ENCODE measurements at places on chromosomes 3 and 15.

DNA sequence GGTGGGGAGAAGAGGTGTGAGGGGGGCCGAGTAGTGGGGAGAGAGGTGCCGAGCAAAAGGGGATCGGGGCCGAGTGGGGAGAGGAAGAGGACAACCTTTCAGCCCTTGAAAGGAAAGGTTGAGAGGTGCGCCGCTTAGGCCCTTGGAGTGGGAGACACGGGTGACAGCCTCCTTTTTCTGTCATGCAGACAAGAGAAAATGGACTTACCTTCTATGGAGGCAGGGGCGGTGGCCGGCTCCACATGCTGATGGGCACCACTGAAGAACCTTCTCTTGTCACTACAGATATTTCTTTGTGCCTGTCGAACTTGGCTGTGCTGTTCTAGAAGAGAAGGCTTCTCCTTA lies 421 bp downstream of the KLHL18 start:
- DNase-seq, result no peak

DNA sequence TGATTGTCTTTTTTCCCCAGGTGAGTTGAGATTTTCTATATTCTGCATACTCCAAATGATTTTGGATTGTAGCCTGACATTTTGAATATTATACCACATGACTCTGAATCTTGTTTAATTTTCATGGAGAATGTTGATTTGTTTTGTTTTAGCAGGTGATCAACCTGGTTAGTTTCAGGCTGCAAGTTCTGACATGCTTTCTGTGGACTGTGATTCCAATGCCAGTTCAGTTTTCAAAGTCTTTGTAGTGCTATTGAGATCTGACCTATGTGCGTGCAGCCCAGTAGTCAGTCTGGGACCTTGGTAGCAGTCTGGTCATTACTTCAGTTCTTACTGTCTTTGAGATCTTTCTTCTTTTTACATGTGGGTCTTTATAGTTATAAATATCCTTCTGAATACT lies 18.6 kb upstream of the MTMR10 start:
- DNase-seq, result no peak

- no peak for DNase-seq
Observed at GRCh38 chr3:127224118-127224517, 31.2 kb downstream of the PRR23E start.

DNA sequence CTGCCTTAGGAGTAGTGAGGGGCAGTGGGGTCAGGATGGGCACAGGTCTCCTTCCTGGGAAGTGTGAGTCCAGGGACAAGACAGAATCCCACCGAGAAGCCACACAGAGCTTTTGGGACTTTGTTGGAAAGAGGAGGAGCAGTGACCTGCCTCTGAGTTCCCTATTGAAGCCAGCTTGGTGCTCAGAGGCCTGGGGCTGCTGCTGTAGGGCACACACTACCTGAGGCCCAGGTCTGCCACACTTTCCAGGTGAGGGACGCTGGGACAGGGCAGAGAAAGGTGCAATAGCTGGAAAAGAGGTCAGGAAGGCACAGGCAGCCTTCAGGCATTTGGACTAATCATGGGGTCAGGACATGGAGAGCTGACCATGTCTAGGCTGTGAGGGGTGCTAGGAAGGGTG lies 67.7 kb downstream of the SCN5A start:
- DNase-seq, result peak; percentile 52
